ENCODE measurements at places on chromosomes 5 and 9. TPM values are rescaled to one million over a fixed set of nuclear protein-coding genes. Genes with fewer than 3 reads are reported as not detected.

Gene NDST1
- polyA plus RNA-seq: 66.4 TPM

Gene UNC5A
- polyA plus RNA-seq: 0.57 TPM

Gene IL9
- polyA plus RNA-seq: not detected

Gene CARTPT
- polyA plus RNA-seq: not detected

Gene GMCL2
- not detected for polyA plus RNA-seq

Gene EGFL7
- polyA plus RNA-seq: 160 TPM

Gene ACTBL2
- polyA plus RNA-seq: not detected

Gene ATG10
- polyA plus RNA-seq: 10.8 TPM

Gene ATP10B
- polyA plus RNA-seq: 0.23 TPM

Gene WNT8A
- polyA plus RNA-seq: not detected

Gene ADAMTS19
- 1.4 TPM for polyA plus RNA-seq

Gene SLC6A19
- polyA plus RNA-seq: not detected

Gene FGFR4
- 226 TPM for polyA plus RNA-seq

Gene PCA3
- 0.29 TPM for polyA plus RNA-seq

Gene COL15A1
- 8.7 TPM for polyA plus RNA-seq

Gene IL13
- not detected for polyA plus RNA-seq

Gene ENG
- polyA plus RNA-seq: 61.2 TPM

Gene WNK2
- 4.6 TPM for polyA plus RNA-seq

Gene NUTM2G
- polyA plus RNA-seq: 0.92 TPM

Gene IFNA2
- not detected for polyA plus RNA-seq

All from right lung (tissue), 10 donors.